HuH-7 (cell line): ENCODE measurements at places on chromosomes 1 and 21.

- no peak for DNase-seq
Observed at GRCh38 chr1:19661721-19662228, 2.9 kb upstream of the HTR6 start.

- peak; percentile 41 for DNase-seq
Observed at GRCh38 chr1:238485057-238485911, 594.6 kb upstream of the ZP4 start.

DNA sequence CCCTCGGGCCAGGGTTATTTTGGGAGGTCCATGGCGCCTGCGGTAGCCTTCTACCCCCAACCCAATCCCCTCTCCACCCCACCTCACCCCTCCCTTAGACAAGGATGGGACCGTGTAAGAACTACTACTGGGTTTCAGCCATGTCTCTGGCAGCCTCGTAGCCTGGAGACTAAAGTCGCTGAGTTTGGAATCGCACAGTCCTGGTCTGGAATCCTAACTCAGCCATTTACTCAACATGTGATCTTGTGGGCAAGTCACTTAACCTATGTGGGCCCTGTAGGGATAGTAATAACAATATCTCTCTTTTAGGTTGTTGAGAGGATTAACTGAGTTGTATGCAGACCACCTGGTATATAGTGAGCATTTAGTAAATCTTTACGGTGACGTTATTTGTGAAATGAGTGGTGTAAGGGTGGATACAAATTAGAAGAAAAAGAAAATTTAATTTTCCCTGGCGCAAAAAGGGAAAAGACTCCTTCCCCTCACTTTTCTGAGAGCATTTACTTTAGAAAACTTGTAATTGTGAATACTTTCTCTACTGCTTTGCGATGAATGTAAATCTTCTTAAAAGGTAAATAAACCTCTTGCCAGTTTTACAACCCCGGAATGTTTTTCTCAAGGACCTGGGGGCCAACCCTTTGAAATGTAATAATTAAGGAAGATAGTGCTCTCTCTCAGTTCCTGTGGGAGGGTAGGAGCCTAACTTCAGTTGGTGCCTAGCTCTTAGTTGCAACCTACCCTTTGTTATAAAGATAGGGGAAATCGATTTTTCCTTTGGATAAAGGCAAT, 615 bp upstream of the MRPS15 start:
- no peak for DNase-seq

- DNase-seq, result no peak
Observed at GRCh38 chr21:23804866-23805265, 1802.4 kb downstream of the MRPL39 start.

DNA sequence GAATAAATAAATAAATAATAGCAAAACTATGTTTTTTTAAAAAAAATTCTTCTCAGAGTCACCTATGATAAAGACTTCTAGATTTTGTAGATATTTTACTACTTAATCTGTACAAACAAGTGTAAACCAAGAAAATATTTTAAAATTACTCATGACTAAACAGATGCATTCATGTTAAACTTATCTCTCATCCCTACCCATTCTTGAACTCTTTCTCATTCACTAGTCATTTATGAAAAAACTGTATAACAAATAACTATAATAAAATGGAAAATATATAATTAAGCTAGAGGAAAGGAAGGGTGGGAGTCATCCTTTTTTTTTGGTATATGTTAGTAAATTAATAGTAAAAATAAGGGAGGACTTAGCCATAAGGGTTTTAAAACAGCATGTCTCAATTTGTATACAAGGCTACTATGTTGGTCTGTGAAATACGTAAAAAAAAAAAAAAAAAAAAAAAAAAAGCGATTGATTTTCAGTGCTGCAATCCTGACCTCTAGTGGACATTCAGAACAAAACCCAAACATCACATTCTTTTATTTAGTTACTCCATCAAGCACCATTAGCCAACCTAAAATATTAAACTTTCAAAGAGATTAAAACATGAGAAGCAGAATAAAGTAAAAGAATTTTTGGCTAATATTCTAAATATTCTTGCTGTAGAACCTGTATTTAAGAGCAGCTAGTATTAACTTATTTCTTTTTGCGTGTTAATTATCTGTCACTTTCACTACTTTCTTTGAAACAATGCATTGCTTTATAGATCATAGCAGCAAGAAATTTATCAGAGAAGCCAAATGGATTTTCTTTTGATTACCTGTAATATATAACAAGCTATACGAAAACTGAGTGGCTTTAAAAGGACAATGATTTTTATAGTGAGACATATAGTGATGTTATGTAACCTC, 255.8 kb upstream of the CACYBP start:
- DNase-seq, result no peak

GRCh38 chr1:170217517-170218256, 71.9 kb downstream of the NTMT2 start:
- no peak for DNase-seq

GRCh38 chr21:29671728-29672127, 268.1 kb downstream of the GRIK1 start:
- DNase-seq, result no peak

DNA sequence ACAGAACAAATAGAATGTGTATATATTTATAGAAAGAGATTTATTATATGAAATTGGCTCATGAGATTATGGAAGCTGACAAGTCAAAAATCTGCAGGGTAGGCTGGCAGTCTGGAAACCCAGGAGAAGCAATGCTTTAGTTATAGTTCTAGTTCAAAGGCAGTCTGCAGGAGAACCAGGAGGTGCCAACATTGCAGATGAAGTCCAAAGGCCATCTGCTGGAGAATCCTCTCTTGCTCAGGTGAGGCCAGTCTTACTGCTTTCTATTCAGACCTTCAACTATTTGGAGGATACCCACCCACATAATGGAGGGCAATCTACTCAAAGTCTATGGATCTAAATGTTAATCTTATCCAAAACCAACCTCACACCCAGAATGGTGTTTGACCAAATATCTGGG, 75.9 kb upstream of the MRPS6 start:
- no peak for DNase-seq

- DNase-seq, result no peak
Observed at GRCh38 chr1:14913482-14914177, 239.9 kb upstream of the TMEM51 start.

- DNase-seq, result no peak
Observed at GRCh38 chr1:40404670-40405462, 31.3 kb downstream of the SMAP2 start.

GRCh38 chr1:26787381-26787705, 407 bp upstream of the PIGV start:
- DNase-seq, result no peak

DNA sequence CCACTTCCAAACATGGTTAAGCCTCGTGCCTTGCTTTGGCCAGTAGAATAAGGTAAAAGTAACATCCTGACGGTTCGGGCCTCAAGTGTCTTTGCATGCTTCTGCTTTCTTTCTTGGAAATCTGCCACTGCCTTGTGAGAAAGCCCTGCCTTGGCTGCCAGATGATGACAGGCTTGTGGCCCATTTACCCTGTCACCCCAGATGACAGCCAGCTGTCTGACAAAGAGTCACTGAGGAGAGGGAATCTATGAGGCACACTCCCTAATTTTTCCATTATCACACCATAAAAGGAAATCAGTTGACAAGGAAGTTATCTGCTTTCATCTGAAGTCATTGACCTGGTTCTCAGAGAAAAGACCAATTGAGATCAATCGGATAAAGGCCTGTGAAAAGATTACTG, 199.8 kb downstream of the USH2A start:
- no peak for DNase-seq

DNA sequence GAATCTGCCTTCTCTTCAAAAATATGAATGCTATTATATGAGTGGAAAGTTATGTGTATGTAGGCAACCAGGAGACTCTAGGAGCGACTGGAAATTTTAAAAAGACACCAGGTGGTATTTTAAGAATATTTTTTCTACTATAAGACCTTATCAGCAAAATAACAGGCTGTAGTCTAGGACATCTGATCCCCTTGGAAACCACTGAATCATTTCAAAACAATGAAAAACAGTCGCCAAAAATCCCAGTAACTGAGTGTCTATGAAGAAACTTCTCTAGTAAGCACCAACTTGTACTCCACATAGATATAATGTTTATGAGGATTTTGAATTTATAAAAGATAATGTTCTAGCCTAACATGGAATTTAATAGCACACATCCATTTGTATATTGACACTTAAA, 358.5 kb downstream of the GPATCH2 start:
- no peak for DNase-seq

- DNase-seq, result no peak
Observed at GRCh38 chr1:162984699-162985098, 84.5 kb upstream of the RGS4 start.
